ENCODE measurements at places on chromosomes 16 and 17.
A peak's percentile ranks its signal among the peaks of the same experiment; 100 is the strongest.

DNA sequence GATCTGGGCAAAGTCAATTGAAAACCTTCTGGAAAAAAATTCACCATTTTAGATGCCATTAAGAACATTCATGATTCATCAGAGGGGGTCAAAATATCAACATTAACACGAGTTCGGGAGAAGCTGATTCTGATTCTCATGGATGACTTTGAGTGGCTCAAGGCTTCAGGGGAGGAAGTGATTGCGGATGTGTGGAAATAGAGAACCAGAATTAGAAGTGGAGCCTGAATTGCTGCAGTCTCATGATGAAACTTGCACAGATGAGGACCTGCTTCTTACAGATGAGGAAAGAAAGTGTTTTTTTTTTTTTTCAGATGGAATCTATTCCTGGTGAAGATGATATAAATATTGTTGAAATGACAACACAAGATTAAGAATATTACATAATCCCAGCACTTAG lies 12.9 kb downstream of the ITGAX start:
- no peak for DNase-seq

- DNase-seq, result peak; percentile 40
Observed at GRCh38 chr17:64617125-64617780, 44.9 kb downstream of the SMURF2 start.

GRCh38 chr16:11395008-11395948 lies 50.0 kb downstream of the RMI2 start:
- no peak for DNase-seq

DNA sequence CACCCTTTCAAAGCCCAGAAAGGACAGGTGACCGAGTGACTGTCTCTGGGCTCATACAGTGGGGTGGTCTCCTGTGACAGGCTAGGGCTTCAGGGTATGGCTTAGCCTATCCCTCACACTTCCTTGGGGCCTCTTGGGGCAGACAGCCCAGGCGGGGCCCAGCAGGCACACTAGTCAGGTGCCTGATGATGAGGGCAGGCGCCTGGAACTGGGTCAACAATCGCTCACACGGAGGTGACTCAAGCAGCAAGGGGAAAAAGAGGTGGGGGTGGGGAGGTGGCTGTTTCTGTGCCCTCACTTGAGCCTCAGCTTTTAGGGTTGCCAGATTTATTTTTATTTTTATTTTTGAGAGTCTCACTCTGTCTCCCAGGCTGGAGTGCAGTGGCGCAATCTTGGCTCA lies 6.4 kb upstream of the GRN start:
- peak; percentile 34 for DNase-seq

GRCh38 chr16:2457267-2457666 lies 2.6 kb upstream of the TEDC2 start:
- no peak for DNase-seq

GRCh38 chr17:19718041-19718612 lies 1.7 kb upstream of the SLC47A2 start:
- DNase-seq, result no peak

DNA sequence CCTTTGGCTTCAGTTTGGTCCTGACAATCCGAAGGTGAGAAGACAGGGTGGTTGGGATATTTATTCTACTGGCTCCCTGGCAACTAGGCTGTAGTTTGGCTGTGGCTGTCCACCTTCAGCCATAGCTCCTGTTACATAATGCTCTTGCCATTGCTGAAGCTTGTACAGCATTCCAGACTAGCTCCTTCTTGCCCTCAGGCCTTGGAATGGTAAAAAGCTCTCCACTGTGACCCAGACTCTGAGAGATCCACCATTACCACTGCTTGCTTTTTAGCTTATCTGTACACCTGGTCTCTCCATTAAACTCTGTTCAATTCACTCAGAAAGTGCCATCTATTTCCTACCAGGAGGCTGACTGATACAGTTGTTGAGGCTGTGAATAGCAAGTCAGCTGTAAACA lies 231.8 kb upstream of the MON1B start:
- no peak for DNase-seq

DNA sequence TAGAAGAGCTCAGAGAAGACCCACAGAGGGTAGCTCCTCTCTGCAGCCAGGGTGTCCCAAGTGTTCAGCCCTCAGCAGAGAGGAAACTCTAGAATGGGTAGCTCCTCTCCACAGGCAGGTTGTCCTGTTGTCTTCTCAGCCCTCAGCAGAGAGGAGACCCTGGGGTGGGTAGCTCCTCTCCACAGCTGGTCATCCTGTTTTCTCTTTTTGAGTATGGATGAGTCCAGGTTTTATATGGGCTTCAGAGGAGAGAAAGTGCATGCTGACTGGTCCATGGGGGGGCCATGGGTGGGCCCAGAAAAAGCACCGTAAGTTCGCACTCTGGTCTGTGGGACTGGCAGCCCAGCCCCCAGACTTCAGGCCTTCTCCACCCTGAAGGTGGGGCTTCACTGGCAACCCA lies 48.4 kb downstream of the ESRP2 start:
- no peak for DNase-seq

GRCh38 chr16:967546-968295 lies 3.1 kb downstream of the LMF1 start:
- no peak for DNase-seq

- DNase-seq, result no peak
Observed at GRCh38 chr17:28226563-28227315, 92.3 kb upstream of the TMEM97 start.

GRCh38 chr17:76239538-76240274 lies 587 bp downstream of the RNF157 start:
- no peak for DNase-seq

DNA sequence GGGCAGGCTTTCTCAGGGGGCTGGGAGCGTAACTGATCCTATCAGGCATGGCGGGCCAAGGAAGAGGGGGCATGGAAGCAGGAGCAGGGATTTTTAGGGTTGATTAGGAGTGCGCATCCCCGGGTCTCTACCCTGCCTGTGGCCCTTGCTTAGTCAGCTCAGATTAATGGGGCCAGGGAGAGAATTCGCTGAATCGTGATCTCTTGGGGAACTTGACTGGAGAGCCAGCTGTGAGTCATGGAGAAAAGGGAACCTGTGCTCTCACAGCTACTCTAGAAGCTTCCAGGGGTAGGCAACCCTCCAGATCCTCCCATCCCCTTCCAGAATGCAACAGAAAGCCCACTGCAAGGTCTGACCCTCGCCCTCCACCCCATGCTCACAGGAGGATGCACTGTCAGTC lies 3.6 kb downstream of the FOXN1 start:
- peak; percentile 36 for DNase-seq

GRCh38 chr17:33494151-33494550 lies 201.1 kb upstream of the ASIC2 start:
- DNase-seq, result peak; percentile 9

GRCh38 chr17:49645654-49646053 lies 32.2 kb downstream of the SPOP start:
- DNase-seq, result no peak

GRCh38 chr17:50630524-50631194 lies 4.0 kb upstream of the ABCC3 start:
- DNase-seq, result peak; percentile 44

DNA sequence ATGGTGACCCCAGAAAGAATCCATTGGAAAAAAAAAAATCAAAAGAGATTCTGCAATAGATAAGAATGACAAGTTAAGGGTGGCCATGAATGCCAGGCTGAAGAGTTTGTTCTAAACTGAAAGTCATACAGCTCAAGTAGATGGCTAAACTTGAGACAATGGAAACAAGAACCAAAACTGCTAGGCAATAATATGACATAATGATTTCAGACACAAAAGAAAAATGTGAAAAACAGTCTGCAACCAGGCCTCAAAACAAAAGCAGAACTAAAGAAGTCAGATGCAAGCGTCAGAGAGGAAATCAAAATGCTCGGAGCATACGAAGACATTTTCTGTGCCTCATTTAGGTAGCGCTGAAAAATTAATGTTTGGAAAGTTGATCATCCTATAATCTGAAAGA lies 54.4 kb upstream of the YPEL2 start:
- no peak for DNase-seq

DNA sequence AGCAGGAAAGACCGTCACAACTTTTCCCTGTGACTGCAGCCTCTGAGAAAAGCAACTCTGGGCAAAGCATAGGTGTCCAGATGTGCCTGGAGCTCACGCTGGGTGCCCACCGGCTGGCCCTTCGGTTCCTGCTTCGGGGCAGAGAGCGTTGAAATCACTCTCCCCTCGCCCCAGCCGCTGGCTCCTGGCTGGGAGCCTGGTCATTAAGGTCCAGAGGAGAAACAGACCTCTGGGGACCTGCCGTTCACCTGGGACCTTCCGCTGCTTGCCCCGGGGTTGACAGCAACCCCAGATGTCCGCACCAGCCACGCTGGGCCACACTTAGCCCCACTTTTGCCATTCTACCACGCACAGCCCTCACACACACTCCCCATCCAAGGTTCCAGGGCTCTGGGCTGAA lies 13.1 kb downstream of the MRM3 start:
- DNase-seq, result no peak

- DNase-seq, result no peak
Observed at GRCh38 chr16:2016407-2016922, 3.1 kb upstream of the NPW start.

DNA sequence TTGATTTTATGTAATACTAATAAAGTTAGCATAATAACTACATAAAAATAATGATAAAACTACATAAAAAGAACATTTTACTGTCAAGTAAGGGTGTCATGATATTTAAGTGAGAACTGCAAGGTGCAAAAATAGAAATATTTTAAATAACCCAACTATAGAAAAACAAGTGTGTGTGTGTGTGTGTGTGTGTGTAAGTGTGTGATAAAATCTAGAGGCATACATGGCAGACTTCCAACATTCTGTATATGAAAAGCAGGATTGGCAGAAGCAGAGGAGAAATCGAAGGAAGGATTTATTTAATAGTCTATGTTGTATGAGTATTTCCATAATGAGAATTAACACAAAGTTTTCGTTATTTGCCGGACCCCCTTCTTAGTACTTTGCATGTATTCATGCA lies 334.1 kb downstream of the KCNJ2 start:
- no peak for DNase-seq

- no peak for DNase-seq
Observed at GRCh38 chr17:21495281-21495680, 119.1 kb downstream of the KCNJ12 start.

DNA sequence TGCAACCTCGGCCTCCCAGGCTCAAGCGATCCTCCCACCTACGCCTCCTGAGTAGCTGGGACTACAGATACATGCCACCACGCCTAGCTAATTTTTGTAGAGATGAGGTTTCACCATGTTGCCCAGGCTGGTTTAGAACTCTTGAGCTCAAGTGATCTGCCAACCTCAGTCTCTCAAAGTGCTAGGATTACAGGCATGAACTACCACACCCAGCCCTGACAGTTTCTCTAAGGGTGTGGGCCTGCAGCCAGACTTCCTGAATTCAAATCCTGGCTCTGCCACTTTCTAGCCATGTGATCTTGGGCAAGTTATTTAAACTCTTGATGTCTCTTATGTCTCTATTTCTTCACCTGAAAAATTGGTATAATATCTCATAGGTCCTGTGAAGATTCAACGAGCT lies 5.6 kb downstream of the CUEDC1 start:
- peak; percentile 63 for DNase-seq

DNA sequence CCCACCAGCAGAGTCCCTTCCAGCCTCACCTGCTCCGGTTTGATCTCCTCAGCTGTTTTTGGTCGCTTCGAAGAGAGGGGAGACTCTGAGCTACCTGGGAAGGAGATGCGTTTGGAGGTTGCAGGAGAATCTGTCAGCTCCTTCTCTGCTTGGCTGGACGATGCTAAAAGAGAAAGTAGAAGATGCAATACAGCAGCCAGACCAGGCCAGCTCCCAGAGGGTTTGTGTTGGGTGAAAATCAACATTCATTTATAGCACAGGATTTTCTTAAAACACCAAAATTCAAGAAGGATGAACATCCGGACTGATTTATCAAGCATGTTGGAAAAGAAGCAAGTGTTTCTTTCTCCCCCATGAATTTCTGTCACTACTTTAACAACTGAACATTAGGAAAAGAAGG lies 236.1 kb downstream of the ZFHX3 start:
- no peak for DNase-seq

- DNase-seq, result peak; percentile 89
Observed at GRCh38 chr16:80899809-80900592, 95.6 kb upstream of the CDYL2 start.

DNA sequence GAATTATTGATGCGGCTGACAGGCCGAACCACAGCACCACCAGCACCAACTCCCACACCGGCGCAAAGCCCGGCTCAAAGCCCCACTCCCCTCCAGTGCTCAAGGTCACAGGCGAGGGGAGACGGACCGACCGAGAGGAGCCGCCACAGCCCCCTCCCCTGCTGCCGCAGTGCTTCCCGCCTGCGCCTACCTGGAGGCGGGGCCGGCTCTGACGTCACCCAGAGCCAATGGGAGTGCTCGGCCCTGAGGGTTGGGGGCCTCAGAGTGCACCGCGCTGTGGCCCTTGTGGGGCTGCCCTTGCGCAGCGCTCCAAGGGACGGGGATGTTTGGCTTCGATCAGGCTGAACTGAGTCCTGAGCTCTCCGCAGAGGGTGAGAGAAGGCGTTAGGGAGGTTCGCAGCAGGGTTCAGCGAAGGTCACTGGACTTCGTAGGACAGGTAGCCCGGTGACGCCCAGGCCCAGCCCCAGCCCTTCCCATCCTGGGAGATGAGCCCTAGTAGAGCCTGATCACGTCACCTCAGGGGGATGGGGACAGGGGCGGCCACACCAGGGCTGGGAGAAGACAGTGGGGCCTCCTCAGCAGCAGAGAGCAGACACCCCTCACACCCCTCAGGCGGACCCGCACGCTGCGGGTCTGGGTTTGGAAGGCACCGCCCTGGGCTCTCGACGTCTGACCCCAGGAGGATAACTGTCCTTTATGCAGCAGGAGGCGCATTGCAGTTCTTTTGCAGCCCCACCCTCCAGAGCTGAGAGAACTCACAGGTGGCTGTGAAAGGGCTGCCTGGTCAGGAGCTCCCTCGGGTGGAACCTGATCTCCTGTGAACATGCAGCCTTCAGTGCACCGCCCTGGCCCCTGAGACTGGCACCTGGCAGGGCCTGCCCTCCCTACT lies 1.5 kb downstream of the NDRG4 start:
- DNase-seq, result no peak

DNA sequence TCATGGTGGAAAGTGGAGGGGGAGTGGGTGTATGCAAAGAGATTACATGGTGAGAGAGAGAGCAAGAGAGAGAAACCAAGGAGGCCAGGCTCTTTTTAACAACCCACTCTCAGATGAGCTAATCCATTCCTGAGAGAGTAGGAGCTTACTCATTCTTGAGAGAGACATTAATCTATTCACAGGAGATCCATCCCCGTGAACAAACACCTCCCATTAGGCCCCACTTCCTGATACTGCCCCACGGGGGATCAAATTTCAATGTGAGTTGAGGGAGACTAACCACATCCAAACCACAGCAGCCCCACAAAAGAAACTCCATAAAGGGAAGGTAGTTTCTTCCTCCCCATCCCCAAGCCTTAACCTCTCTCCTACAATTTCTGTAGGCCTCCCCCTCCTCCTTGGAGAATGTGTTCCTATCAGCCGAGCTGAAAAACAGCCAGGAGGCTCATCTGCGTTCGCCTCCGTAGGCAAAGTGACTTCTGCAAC lies 450.0 kb downstream of the NPIPA7 start:
- DNase-seq, result no peak

- peak; percentile 9 for DNase-seq
Observed at GRCh38 chr17:10151667-10152496, 46.5 kb downstream of the GAS7 start.

- DNase-seq, result peak; percentile 76
Observed at GRCh38 chr16:83956336-83957289, 3.6 kb downstream of the OSGIN1 start.

All from M059J (cell line).